ENCODE measurements at places on chromosomes 13 and 19.

DNA sequence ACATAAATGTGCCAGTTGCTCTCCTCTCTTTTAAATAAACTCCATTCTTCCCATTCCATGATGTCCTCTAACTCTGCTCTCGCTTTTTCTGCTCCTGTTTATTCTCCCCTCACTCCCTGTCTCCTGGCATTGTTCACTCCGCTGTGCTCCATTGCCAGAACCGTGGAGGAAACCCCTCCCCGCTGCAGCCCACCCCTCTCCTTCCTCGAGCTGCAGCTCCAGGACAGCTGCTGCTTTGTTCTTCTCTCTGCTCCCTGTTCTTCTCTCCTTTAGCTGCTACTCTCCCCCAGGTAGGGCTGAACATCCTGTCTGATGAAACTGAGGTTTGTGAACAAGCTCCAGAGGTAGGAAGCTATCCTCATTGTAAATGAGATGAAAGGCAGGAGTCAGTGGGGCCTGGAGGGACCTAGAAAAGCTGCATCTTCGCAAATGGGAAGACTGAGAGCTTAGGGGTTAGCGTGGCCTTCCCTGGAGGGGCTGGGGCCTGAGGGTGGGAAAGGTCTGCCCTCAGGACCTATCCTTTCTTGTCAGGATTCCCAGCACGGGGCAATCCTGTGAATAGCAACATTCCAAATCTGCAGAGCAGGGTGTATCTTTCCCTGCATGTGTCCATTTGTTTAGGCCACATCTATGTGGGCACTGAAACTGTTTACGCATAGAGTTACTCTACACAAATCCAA, 243.7 kb downstream of the DNAJC15 start:
- DNase-seq: no peak

GRCh38 chr13:98108341-98108740, 34.6 kb upstream of the FARP1 start:
- DNase-seq: peak; percentile 52

DNA sequence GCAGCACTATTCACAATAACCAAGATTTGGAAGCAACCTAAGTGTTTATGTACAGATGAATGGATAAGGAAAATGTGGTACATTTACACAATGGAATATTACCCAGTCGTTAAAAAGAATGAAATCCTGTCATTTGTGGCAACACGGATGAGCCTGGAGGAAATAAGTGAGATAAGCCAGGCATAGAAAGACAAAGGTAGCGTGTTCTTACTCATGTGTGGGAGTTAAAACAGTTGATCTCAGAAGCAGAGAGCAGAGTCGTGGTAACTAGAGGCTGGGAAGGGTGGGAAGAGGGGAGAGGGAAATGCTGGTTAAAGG, 29.5 kb downstream of the LILRB4 start:
- no peak for DNase-seq

DNA sequence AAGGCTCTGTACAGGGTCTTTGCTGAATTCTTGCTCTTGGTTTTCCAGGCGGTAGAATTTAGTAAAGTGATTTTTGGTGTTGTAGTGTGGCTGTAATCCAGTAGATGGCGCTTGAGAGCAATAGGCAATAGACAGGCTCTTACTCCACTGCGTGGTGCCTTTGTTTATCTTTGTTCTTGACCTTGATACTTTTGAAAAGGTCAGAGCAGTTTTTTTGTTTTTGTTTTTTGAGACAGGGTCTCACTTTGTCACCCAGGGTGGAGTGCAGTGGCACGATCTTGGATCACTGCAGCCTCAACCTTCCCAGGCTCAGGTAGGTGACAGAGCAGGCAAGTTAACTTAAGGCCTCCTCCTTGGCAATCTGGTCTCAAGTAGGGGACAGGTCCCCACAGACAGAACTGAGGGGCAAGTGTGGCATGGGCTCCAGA, 12.2 kb upstream of the LILRA5 start:
- peak; percentile 53 for DNase-seq
